ENCODE measurements at places on chromosomes 4 and X.

DNA sequence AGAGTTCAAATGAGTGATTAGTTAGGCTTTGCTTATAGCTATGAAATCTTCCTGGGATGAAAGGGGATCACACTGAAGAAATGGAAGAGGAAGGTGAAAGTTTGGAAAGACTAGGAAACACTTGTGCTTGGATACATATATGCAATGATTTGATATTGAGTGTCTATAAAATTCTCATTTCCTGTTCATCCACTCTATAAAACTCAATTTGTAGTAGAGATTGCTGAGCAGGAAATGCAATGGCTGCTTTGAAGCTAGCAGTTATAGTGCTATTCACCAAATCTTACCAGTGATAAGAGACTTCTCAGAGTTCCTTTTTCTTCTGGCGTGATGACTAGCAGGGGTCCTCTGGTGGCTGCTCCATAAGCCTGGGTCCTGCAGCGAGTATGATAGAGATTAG lies 128.1 kb upstream of the HPF1 start:
- no peak for DNase-seq

DNA sequence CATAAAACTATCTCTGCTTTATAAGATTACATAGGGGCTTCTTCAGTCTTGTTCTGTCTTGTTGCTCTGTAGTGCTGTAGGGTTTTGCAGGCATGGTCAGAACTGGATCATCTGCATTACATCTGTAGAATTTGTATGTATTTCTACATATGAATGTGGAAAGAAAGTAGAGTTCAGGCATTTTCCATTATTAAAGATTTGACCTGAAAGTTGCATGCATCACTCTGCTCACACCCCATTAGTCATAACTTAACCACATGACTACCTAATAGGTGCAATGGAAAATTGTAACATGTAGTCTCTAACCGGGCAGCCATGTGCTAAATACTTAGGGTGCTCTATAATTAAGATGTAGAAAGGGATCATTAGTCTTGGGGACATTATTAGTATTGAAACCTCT lies 45.7 kb upstream of the AGA start:
- no peak for DNase-seq

- DNase-seq, result no peak
These were observed 2731.9 kb downstream of the ARAP2 start for GRCh38 chr4:33512397-33512796.

DNA sequence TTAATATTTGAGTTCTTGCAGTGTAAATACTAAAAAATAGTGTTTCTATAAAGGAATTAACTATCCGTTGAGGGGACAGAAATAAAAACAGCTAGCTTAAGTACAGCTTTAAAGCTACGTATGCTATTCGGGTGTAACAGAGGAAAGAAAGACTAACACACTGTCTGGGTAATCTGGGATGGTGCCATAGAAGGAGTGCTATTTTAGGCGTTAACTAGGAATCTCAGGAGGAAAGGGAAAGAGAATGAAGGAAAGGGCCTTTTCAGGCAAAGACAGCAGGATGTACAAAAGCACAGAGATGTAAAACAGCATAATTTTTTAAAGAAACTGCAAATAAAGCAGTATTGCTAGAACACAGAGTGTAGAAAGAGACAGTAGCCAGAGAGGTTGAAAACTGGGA lies 161.8 kb downstream of the RAP1GDS1 start:
- no peak for DNase-seq

DNA sequence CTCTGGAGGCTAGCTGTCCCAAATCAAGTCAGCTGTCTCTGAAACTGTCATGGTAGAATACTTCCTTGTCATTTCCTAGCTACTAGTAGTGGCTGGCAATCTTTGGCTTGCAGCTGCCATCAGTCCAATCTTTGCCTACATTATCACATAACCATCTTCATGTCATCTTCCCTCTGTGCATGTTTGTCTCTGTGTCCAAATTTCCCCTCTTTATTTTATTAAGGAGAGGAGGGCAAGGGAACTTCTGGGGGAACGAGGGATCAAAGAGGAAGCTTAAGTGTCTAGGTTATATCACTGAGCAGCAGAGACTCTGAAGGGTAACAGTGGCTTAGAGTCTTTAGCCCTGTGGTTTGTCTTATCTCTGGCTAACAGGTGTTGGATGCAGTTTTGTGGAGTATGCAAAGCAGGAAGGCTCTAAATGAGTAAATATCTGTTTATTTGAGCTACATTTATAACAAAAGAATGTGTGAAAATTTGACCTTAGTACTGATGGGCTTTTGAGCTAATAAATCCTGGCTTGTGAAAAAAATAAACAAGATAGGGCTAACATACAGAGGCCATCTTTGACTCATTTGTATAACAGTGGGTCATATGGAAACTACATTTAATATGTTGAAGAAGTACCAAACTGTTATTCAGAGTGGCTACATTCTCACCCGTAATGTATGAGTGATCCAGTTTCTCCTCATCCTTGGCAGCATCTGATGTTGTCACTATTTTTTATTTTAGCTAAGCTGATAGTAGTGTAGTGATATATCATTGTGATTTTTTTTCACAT lies 49.4 kb upstream of the ENOX2 start:
- DNase-seq, result no peak

DNA sequence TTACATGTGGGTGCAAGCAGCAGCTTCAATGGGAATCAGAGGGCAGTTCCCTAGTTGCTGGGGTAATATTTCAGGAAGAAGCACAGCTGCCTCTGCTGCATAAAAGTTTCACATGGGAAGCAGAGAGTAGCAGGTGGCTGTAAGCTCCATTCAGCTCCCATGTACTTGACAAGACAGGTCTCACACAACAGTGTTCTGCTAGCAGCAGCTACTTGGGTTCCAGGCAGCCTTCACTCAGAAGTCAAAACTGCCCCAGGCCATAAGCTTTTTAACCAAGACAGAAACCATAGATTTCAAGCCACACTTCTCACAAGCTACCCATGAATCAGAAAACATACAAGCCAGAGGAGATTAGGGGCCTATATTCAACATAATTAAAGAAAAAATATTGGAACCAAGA lies 41.4 kb upstream of the SPIN2A start:
- DNase-seq, result no peak

DNA sequence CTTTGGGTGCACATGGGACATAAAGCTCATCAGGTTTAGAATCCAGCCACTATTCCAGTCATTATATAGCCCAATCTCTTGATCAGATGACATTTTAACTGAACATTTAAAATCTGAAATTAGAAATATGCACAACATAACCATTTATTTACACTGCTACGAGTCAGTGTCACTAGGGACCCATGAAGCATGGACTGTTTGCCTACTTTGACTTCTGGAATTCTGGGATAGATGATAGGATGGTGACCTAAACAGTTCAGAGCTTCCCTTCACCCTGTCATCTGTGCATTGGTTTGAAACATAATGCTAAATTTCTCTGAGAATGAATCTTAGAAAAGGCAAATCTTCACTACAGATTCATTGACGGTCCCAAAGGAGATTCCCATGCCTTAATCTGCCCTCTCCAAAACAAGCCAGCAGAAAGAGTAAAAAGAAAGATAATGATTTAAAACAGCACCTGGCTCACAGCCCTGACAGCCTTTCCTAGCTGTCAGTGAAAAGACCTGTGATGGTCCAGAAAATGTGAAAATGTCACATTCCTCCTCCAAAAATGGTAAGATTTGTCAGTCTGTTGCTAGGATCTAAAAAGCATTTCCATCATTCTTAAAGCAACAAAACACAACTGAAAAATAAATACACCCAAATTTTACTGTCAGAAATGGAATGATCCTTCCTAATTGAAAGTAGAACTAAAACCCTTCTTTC lies 18.9 kb upstream of the HERC3 start:
- DNase-seq, result no peak

DNA sequence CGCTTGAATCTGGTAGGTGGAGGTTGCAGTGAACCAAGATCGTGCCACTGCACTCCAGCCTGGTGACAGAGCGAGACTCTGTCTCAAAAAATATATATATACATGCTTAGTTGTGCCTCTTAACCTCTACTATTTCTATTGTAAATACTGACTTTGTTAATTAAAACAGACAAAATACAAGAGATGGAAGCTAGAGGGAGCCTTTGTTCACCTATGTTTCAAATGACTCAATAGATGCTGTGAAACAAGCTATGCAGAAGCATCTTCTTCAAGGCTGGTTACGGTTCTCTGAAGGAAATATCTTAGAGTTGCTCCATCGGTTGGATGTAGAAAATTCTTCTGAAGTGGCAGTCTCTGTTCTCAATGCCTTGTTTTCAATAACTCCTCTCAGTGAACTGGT lies 6.2 kb downstream of the NCAPG start:
- DNase-seq, result no peak

GRCh38 chr4:95231681-95232080 lies 317.1 kb downstream of the UNC5C start:
- no peak for DNase-seq

- DNase-seq, result no peak
These were observed 114.8 kb upstream of the ADRA2C start for GRCh38 chr4:3651267-3651845.

DNA sequence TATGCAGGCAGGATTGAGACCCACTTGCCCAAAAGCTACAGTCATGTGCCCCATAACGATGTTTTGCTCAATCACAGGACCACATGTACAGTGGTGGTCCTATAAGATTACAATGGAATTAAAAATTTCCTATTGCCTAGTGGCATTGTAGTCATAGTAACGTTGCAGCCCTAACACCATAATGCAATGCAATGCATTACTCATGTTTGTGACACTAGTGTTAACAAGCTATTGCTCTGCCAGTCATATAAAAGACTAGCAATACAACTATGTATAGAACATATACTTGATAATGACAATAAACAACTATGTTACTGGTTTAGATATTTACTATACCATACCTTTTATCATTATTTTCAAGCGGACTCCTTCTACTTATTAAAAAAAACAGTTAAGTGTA lies 50.6 kb downstream of the VGLL1 start:
- no peak for DNase-seq

DNA sequence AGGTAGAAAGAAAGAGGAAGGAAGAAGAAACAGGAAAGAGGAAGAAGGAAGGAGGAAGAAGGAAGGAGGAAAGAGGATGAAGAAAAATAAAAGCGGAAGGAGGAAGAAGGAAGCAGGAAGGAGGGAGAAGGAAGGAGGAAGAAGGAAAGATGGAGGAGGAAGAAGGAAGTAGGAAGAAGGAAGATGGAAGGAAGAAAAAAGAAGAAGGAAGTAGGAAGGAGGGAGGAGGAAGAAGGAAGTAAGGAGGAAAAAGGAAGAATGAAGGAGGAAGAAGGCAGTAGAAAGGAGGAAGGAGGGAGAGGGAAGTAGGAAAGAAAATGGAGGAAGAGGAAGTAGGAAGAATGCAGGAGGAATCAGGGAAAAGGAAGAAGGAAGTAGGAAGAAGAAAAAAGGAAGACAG lies 191.1 kb upstream of the TBL1X start:
- no peak for DNase-seq

DNA sequence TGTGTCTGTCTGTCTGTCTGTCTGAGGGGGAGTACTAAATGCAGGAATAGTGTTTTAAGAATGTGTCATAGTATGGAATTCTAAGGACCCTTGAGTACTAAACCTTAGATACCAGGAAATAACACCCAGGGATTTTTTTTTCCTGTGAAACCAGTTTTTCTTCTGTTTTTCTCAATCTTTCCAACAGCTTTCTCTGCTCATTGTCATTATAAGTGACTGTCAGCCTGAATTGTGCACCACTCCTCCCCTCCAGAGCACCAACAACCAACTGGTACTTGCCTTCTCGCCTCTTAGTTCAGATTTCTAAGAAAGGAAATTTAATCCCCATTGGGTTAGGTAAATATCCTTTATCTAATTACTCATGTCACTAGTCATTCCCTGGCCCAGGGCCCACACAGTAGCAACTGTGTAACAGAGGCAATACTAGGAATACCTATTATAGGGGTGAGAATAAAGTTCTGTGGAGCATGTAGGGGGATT lies 320.6 kb downstream of the ADGRL3 start:
- DNase-seq, result no peak

- DNase-seq, result no peak
These were observed 103.7 kb upstream of the MAML3 start for GRCh38 chr4:140257461-140258305.

DNA sequence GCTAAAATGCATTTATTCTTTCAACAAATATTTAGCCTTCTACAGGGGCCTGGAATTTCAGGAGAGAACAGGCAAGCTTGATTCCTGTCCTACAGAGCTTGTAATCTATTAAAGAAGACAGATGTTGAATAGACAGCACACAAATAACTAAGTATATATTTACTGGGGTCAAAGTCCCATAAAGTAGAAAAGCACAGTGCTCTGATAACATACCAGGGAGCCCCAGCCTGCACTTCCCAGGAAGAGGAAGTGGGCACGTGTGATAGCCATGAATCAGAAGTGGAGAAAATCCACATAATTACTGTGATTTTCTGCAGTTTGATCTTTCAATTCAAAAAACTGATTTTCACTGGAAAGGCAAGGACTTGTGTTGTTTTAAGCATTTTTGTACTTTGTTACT lies 129.1 kb downstream of the EGF start:
- no peak for DNase-seq

- DNase-seq, result no peak
These were observed 723.9 kb downstream of the FAT4 start for GRCh38 chr4:126038502-126039144.

DNA sequence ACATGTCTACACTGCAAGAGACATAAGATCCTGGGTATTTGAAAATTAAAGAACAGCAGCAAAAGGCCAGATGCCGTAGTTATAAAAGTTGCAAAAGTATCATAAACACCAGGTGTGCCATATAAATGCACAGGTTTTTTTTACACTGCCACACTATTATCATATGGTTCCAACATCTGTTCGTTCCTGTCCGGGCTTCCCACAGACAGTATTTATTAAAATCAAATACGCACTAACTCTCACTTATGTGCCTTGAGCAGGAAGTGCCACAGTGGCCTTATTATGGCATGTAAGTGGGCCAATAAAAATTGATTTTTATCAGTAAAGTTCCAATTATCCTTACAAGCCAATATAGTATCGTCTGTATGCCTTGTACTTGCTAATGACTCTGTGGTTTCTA lies 873.2 kb downstream of the RPA4 start:
- DNase-seq, result no peak

GRCh38 chrX:153882086-153882498 lies 3.9 kb downstream of the L1CAM start:
- DNase-seq, result no peak

GRCh38 chr4:10875144-10875799 lies 190.7 kb upstream of the CLNK start:
- no peak for DNase-seq

DNA sequence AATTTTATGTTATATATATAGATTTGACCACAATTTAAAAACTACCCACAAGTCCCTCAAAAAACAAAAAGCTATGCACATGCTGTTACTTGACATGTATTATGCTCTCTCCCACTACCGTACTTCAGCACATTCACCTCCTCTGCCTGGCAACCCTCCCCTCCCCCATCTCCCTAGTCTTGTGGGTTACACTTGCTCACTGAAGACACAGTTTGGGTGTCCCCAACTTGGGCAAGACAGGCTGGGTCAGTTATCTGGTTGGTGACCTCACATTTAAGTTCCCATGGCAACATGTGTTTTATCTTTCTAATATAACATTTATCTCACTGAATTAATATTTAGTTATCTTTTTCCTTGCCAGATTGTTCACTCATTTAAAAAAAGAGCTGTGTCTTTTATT lies 32.7 kb downstream of the SEC24D start:
- no peak for DNase-seq

GRCh38 chr4:73520821-73521220 lies 39.3 kb downstream of the AFM start:
- DNase-seq, result no peak

Data from urinary bladder (tissue), 4 donors.